ENCODE measurements at places on chromosomes 3 and 15.

DNA sequence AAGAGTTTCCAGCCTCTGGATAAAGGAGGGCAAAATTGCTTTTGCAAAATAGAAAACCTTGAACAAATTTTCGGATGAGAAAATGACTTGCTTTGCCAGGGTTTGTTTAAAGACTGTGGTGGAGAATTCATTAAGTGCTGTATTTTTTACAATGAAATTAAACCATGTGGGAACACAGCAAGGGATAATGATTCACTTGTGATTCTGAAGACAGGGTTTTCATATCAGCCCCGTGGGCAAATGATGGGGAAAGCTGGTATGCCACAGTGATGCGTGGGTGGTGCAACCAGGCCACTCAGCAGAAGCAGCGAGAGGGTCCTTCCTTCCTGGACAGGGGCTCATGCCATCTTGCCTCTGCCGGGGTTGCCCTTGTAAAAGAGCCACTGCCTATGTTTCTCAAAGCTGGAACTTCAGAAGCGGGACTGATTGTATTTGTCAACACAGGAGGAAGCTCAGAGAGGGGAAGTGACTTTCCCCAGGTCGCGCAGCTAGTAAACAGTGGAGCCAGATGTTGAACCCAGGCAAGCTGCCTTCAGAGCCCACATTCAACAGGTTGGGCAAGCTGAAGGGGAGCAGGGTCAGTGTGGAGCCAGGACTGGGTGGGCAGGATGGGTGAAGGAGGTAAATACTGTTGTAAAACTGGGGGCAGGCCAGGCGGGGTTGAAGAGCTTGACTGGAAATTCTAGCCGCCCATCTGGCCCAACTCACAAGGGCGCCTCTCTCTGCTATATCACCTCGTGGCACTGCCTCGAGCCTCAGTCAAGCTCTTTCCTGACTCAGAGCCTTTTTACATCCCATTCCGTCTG is 79.1 kb downstream of the TOP2B start:
- DNase-seq = no peak

DNA sequence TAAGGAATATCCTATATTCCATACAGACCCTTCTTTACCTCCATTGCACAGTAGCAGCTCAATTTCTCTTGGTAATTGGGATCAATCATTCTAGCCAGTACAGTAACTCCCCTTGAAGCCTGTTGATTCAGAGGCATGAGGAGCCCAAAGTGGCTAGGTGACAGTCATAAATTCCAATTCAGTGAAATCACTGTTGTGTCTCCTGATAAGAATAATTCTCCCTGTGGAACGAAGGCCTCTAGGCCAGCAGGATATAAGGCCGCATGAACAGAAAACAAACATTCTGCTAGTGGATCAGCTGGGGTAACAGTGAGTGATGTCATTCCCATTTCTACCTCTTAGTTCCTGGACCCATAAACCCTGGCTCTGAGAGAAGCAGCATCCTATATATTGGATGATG is 696.3 kb downstream of the NR2F2 start:
- DNase-seq = no peak

DNA sequence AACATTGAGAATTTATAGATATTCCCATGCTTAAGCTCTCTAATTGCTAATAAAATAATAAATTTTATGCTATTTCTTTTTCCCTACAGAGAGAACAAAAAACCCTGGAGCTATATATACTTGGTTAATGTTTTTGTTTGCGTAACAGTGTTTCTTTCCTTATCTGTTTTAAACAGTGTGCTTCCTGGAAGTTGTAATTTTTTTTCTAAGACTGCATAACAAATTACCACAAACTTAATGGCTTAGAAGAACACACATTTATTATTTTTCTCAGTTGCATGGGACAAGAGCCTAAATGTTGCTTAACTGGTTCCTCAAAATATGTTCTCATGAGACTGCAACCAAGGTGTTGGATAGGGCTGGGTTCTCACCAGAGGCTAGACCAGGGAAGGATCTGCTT is 49.7 kb upstream of the DPH6 start:
- no peak for DNase-seq

DNA sequence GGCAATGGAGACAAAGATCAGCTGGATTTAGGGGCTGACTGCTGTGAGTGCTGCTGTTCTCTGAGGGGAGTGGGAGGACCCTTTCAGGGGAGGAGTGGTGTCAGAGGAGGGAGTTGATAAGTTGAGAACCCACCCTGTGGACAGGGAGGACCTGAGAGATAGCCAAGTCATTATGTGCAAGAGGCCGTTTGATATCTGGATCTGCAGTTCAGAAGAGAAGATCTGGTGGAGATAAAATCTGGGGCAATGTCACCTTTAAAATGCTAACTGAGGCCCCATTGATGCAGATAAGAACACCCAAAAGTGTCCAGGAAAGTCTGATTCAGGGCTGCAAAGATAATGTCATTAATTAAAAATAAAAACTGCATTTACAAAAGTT is 256.1 kb upstream of the HES1 start:
- no peak for DNase-seq

DNA sequence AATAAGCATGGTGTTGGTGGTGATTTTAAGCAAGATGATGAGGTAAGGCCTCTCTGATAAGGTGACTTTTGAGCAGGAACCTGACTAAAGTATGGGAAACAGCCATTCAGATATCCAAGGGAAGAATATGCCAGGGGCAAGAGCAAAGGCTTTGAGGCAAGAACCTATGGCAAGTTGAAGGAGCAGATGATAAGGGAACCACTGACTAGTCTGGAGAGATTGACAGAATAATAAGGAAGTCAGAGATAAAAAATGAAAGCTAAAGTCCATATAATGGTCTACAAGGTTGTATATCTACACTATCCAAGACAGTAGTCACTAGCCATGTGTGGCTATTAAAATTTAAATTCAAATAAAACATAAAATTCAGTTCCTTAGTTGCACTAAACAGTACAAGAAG is 2.5 kb upstream of the C3orf38 start:
- DNase-seq = no peak

DNA sequence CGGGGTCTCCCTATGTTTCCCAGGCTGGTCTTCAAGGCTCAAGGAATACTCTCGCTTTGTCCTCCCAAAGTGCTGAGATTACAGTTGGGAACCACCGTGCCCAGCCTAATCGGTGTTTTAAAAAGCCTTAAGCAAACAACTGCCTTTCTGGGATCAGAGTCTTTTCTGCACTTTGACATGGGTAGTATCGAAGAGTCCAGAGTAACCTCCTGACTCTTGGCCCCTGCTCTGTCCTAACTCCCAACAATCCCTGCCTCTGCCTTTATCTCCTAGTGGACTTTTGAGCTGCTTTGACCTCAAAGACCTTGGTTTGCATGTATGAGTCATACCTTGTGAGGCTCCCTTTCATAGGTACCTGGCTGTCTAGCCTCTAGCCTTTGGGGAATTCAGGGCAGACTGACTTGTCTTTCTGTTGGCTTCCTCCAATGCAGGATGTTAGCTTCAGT is 21.0 kb upstream of the HACD2 start:
- DNase-seq = no peak

DNA sequence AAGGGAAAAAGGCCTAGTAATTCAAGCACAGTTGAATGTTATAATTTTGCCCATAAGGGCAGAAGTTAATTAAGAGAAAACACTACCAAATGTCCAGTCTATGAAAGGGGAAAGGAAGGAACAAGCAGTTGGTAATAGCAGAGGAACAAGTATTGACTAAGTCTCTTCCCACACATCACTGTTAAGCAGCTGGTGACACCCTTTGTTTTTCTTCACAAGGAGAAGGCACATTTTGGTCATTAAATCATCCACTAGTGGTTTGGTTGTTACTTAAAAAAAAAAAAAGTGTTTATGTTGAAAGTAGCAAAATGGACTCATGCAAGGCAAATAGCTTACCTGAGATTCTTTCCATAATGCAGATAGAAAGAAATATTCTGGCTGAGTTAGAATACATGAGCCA is 321.4 kb upstream of the NECTIN3 start:
- DNase-seq = no peak

- no peak for DNase-seq
These were observed 91.7 kb upstream of the CCNL1 start for GRCh38 chr3:157251685-157252084.

- DNase-seq = no peak
These were observed 280.1 kb downstream of the SV2B start for GRCh38 chr15:91380114-91380513.

- no peak for DNase-seq
These were observed 91.3 kb downstream of the SHQ1 start for GRCh38 chr3:72756900-72757299.

DNA sequence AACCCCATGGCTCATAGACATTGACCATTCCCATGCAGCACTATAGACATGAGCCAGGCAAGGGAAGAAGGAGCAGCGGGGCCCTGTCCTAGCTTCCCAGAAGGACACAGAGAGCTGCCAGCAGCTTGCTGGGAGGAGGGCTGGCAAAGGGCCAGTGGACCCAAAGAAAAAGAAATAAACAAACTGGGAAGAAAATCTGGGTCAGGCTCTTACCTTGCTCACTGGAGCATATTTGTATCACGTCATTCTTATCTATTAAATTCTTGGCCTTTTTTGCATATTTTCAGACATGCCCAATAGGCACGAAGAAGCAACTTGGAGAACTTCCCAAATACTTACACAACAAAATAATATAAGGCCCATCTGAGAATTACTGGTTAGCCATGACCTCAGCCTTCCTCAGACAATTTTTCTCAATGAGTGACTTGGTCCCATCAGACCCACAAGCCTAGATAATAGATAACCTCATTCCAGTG is 28.4 kb downstream of the RASGRP1 start:
- no peak for DNase-seq

- no peak for DNase-seq
These were observed 380.1 kb upstream of the MEIS2 start for GRCh38 chr15:37480482-37480881.

GRCh38 chr3:33855884-33856546 is 57.6 kb downstream of the PDCD6IP start:
- no peak for DNase-seq

DNA sequence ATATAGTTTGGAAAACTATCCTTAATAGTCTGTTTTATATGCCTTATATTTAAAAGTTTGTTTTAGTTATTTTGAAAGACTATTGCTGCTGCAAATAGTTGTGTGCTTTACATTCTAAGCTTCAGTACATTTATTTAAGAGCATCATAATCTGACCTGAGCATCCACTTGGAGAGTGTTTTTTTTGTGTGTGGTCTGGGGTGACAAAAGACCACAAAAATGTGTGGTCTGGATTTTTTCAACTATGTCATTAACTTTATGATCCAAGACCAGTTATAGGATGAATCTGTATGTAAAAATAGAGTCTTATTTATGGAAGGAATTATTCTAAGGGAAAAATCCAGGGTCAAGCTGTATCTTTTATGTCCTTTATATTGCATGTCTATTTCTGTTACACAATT is 77.4 kb downstream of the SLTM start:
- DNase-seq = no peak
